ENCODE measurements at places on chromosomes 5 and 9.

- no peak overlapping the region for H3K4me3 ChIP-seq
- DNase-seq = no peak
- H3K4me1 ChIP-seq = no peaks in the 10 kb centered on the region
- no peak overlapping the region for H3K27ac ChIP-seq
- no peaks in the 10 kb centered on the region for H3K36me3 ChIP-seq
Measured at GRCh38 chr5:80797428-80798024, 142.7 kb upstream of the DHFR start.

GRCh38 chr5:53429706-53430105 lies 50.7 kb upstream of the FST start:
- H3K4me3 ChIP-seq = no peak overlapping the region
- no peak overlapping the region for H3K27ac ChIP-seq
- no peaks in the 10 kb centered on the region for H3K36me3 ChIP-seq

DNA sequence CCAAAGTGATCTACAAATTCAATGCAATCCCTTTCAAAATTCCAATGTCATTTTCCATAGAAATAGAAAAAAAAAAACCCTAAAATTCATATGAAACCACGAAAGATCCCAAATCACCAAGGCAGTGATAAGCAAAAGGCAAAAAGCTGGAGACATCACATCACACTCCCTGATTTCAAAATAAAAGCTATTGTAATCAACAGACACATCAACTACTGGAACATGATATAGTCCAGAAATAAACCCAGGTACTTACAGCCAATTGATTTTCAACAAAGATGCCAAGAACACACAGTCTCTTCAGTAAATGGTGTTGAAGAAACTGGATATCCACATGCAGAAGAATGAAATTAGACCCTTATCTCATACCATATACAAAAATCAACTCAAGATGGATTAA lies 224.0 kb downstream of the WDR70 start:
- H3K4me1 ChIP-seq = no peaks in the 10 kb centered on the region
- no peak overlapping the region for H3K4me3 ChIP-seq
- no peaks in the 10 kb centered on the region for H3K36me3 ChIP-seq
- H3K27ac ChIP-seq = no peak overlapping the region
- H3K27me3 ChIP-seq = no peaks in the 10 kb centered on the region

GRCh38 chr9:20844916-20845315 lies 160.9 kb downstream of the FOCAD start:
- H3K4me1 ChIP-seq = no peaks in the 10 kb centered on the region
- no peaks in the 10 kb centered on the region for H3K27me3 ChIP-seq
- no peak for DNase-seq
- no peak overlapping the region for H3K27ac ChIP-seq
- H3K36me3 ChIP-seq = no peaks in the 10 kb centered on the region

- peak overlapping the region; percentile 84 for H3K4me3 ChIP-seq
- no peak for DNase-seq
- H3K4me1 ChIP-seq = peaks cover 3% of the 10 kb centered on the region
- H3K27ac ChIP-seq = peak overlapping the region; percentile 78
Measured at GRCh38 chr9:15305470-15305869, 1.5 kb downstream of the TTC39B start.

DNA sequence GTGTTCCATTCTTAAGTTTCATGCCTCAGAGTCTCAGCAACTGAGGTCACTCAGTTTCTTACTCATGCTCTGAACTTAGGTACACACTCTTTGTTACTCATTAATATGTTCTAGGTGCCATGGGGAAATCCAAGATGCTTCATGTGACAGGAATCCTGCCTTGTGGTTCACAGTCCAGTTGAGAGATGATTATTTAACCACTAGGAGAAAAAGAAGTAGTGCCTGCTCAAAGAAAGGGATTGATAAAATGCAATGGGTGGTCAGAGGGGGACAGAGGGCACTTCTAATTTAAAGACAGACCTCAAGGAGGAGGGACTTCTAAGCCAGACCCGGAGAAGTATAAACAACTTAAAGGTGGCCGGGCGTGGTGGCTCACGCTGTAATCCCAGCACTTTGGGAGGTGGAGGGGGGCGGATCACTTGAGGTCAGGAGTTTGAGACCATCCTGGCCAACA lies 69.0 kb downstream of the UGCG start:
- no peak for DNase-seq
- H3K27me3 ChIP-seq = no peaks in the 10 kb centered on the region
- H3K27ac ChIP-seq = no peak overlapping the region
- H3K36me3 ChIP-seq = no peaks in the 10 kb centered on the region
- H3K4me3 ChIP-seq = no peak overlapping the region

GRCh38 chr5:73751254-73751914 lies 125.4 kb downstream of the ARHGEF28 start:
- no peaks in the 10 kb centered on the region for H3K27me3 ChIP-seq
- no peaks in the 10 kb centered on the region for H3K36me3 ChIP-seq
- peaks cover 11% of the 10 kb centered on the region for H3K4me1 ChIP-seq
- no peak for DNase-seq

- DNase-seq = no peak
- H3K36me3 ChIP-seq = no peaks in the 10 kb centered on the region
- H3K27me3 ChIP-seq = no peaks in the 10 kb centered on the region
Measured at GRCh38 chr5:89036704-89037489, 153.9 kb upstream of the MEF2C start.

DNA sequence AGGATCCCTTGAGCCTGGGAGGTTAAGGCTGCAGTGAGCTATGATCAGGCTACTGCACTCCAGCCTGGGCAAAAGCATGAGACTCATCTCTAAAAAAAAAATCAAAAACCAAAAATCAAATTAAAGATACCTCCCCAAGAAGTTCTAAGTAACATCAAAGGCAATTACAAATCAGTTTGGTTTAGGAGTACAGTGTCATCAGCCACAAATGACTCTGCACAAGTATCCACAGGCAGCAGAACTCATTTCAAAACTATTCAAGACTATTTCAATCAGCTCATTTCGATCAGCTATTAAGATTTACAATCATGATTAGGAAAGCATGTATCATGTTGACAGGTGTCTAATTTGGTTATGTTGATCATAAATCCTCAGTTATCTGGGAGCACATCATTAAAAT lies 19.1 kb downstream of the TRMO start:
- no peaks in the 10 kb centered on the region for H3K27me3 ChIP-seq
- no peak overlapping the region for H3K27ac ChIP-seq
- no peak overlapping the region for H3K4me3 ChIP-seq
- no peaks in the 10 kb centered on the region for H3K4me1 ChIP-seq

DNA sequence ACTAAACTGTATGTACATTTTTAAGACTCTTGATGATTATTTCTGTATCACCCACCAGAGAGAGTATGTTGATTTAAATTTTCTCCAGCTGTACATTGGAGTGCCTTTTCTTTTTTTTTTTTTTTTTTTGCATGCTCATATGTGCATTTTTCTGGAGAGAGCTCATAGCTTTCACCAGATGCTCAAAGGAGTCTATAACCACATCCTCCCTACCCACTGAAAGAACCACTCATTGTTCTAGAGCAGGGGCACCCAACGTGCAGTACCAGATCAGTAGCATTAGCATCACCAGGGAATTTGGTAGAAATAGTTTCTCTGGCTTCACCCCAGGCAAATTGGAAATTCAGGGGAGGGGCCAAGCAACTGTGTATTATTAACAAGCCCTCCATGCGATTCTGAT lies 53.9 kb upstream of the TMEM171 start:
- no peaks in the 10 kb centered on the region for H3K4me1 ChIP-seq
- no peak overlapping the region for H3K4me3 ChIP-seq
- H3K27me3 ChIP-seq = no peaks in the 10 kb centered on the region
- no peaks in the 10 kb centered on the region for H3K36me3 ChIP-seq
- no peak overlapping the region for H3K27ac ChIP-seq
- DNase-seq = no peak

DNA sequence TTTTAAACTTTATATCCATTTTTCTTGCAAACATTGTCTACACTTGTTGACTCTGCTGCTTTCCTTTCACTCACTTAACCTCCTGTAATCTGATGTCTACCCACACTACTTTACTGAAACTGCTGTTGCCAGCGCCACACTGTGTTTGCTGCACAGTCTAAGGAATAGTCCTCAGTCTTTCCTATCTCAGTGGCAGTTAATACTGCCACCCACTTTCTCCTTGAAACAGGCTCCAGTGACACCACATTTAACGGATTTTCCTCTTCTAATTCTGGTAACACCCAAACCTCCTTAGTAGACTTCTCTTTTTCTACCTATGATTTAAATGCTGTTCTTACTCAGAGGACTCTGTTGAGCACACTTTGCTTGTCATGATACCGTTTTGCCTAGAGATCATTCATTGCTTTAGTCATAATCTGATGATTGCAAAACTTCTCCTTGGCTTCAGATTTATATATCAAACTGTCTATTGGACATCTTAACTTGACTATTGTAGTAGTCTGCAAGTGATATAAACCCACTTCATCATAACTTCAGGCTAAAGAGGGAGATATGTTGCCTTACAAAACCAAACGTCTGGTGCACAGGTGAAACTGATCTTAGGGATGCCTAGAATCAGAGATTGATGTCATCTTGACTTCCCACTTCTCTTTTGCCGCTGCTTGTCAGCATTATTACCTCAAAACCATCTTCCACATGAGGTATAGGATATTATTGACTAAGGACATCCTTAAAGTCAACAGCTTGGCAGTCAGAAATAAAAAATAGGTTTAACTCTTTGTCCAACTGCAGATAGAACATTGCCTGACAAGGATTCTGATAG lies 94.1 kb downstream of the CDC42SE2 start:
- no peaks in the 10 kb centered on the region for H3K36me3 ChIP-seq
- no peaks in the 10 kb centered on the region for H3K27me3 ChIP-seq
- H3K27ac ChIP-seq = no peak overlapping the region
- H3K4me3 ChIP-seq = no peak overlapping the region
- DNase-seq = no peak

DNA sequence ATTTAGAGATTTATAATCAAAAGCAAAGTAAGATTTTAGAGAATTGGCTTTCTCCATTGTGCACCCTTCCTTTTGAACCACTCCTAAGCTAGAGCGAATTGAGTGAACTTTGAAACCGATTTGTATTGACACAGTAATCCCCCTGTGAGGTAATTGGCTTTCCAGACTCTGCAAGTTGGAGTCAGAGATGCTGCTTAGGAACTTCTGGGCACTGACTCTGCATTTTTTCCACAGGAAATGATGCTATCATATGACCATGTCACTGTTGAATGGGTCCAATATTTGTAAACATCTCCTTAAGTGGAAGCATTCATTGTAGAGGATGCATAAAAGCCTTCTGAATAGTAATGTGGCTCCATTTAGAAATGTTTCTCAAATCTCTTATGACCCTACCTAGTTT lies 394.4 kb upstream of the ZNF608 start:
- no peak overlapping the region for H3K27ac ChIP-seq
- H3K36me3 ChIP-seq = no peaks in the 10 kb centered on the region
- H3K4me1 ChIP-seq = no peaks in the 10 kb centered on the region

- no peak overlapping the region for H3K4me3 ChIP-seq
- H3K27ac ChIP-seq = peak overlapping the region; percentile 53
- no peaks in the 10 kb centered on the region for H3K36me3 ChIP-seq
Measured at GRCh38 chr5:173315495-173316338, 12.5 kb downstream of the STC2 start.

GRCh38 chr9:137656416-137656815 lies 37.6 kb downstream of the EHMT1 start:
- H3K27me3 ChIP-seq = no peaks in the 10 kb centered on the region
- no peak overlapping the region for H3K4me3 ChIP-seq
- no peaks in the 10 kb centered on the region for H3K36me3 ChIP-seq
- no peak for DNase-seq
- peaks cover 10% of the 10 kb centered on the region for H3K4me1 ChIP-seq

DNA sequence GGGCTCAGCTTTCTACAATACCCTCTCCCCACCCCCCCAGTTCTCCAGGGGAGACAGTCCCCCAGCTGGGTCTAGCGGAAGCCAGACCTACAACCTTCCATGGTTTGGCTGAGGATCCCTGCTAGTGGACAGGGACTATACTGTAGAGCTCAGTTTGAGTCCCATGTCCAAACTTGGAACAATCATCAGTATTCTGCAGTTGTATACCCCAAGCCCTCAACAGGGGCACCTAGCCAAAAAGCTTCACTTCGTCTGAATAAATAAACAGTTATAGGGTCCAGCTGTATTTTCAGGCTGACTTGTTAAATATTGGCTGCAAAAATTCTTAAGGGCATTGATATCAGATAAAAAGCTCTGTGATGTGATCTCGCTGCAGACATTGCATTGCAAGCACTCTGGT lies 15.4 kb upstream of the C9 start:
- no peak overlapping the region for H3K27ac ChIP-seq
- H3K4me1 ChIP-seq = no peaks in the 10 kb centered on the region
- H3K36me3 ChIP-seq = no peaks in the 10 kb centered on the region
- H3K4me3 ChIP-seq = no peak overlapping the region
- no peaks in the 10 kb centered on the region for H3K27me3 ChIP-seq
- DNase-seq = no peak

- no peak overlapping the region for H3K27ac ChIP-seq
- H3K27me3 ChIP-seq = no peaks in the 10 kb centered on the region
- H3K4me3 ChIP-seq = no peak overlapping the region
- no peaks in the 10 kb centered on the region for H3K4me1 ChIP-seq
- H3K36me3 ChIP-seq = no peaks in the 10 kb centered on the region
Measured at GRCh38 chr5:115202952-115203351, 33.2 kb upstream of the TRIM36 start.

DNA sequence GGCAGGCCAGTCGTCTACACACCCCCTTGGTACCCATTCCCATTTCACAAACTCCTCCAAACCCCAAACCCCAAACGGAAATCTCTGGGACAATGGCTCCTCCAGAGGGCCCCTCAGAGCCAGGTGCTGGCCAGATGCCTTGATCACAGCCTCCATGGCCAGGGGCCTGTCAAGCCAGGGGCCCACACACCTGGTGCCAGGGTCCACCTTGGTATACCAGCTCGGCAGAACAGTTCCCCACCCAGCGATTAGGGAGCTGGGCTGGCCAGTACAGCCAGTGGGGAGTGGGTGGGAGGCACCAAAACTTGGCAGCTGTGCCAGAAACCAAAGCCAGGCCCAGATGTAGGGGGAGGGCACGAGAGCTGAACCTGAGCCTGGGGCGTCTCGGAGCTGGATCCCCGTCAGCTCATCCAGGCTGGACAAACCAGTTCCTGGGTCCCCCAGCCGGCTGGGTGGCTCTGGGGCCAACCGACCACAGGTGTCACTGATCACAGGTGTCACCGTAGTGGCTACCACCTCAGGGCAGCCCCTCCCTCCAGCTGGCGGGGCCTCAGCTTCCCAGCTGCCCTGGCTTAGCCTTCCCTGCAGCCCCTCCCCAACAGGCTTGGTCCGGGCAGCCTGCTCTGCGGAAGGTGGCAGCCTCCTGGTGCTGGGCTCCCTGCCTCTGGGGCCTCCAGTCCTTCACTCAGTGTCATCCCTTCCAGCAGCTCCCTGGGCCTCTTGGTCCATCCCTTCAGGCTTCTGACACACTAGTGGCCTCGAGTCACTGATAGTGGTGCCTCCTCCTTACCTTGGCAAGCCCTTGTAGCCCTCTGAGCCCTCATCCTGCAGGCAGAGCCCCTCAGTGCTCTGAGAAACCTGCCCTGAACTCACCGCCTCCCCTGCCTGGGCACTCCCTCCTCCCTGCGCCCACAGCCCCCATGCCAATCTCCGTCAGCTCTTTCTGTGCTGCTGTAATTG lies 6.6 kb upstream of the RMND5B start:
- H3K27ac ChIP-seq = no peak overlapping the region
- H3K36me3 ChIP-seq = no peaks in the 10 kb centered on the region
- H3K27me3 ChIP-seq = no peaks in the 10 kb centered on the region

Data from testis (tissue), 5 donors.